ENCODE measurements at places on chromosomes 7 and 10. TPM values are rescaled to one million over a fixed set of nuclear protein-coding genes. Genes with fewer than 3 reads are reported as not detected.

The BBS9 gene
- 12.8 TPM for total RNA-seq

The AGAP3 gene
- 52.1 TPM for total RNA-seq

The CYP2C19 gene
- not detected for total RNA-seq

The RNLS gene
- 7.1 TPM for total RNA-seq

The TSPAN13 gene
- 24.6 TPM for total RNA-seq

The TMEM213 gene
- total RNA-seq = not detected

The CRYGN gene
- not detected for total RNA-seq

The PKD2L1 gene
- not detected for total RNA-seq

The LDB3 gene
- not detected for total RNA-seq

The ADAM22 gene
- total RNA-seq = 1.5 TPM

The SP4 gene
- total RNA-seq = 5.1 TPM

GRCh38 chr10:70652761-70653657 is 19.3 kb upstream of the ADAMTS14 start:
- no peak for DNase-seq

GRCh38 chr10:114779803-114780576 is 41.6 kb upstream of the FHIP2A start:
- peak; percentile 65 for DNase-seq

DNA sequence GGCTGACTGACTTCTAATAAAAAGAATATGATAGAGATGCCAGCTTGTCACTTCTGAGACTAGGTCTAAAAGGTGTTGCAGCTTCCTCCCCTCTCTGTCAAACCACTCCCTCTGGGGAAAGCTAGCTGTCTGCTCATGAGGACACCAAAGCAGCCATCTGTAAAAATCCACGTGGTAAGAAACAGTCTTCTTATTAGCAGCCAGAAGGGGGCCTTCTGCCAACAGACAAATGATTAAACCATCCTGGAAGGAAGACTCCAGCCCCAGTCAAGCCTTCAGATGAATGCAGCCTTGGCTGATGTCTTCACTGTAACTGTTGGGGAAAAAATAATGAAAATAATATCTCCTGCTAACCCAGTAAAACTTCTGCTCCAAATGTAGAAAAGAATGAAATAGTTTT is 41.9 kb upstream of the DAGLB start:
- DNase-seq = no peak

GRCh38 chr7:16652888-16653287 is 6.9 kb downstream of the BZW2 start:
- DNase-seq = no peak

DNA sequence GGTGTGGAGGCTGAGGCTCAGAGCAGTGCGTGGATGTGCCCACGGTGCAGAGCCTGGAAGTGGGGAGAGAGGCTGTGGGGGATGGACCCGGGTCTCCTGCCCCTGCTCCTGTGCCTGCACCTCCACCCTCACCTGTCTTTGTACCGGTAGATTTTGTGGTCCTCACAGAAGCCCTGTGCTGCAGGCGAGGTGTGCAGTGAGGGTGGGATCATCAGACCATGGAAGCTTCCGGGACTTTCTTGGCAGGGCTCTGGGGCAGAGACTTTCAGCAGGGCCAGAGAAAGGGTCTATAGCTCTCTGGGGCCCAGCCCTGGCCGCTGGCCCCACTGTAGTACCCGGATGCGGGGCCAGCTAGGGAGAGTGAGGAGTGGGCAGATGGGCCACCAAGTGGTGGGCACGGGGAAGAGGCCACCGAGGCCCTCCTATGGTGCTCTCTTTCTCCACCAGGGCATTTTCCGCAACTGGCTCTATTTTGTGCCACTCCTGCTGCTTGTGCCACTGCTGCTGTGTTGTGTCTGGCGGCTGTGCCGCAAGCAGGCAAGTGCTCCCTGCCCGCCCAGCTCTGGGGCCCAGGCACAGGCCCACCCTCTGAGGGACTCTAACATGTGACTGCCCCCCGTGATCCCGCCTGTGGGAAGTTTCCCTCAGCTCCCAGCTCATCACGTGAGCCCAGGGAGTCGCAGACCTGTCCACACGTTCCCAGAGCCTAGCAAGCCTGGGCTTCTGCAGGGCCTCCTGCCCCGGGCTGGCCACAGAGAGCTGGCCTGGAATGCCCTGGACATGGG is 22.1 kb downstream of the ANTXRL start:
- DNase-seq = no peak

GRCh38 chr7:63899691-63900393 is 98.8 kb upstream of the ZNF722 start:
- DNase-seq = no peak

GRCh38 chr10:13834581-13835286 is 248.0 kb downstream of the PRPF18 start:
- DNase-seq = peak; percentile 80

DNA sequence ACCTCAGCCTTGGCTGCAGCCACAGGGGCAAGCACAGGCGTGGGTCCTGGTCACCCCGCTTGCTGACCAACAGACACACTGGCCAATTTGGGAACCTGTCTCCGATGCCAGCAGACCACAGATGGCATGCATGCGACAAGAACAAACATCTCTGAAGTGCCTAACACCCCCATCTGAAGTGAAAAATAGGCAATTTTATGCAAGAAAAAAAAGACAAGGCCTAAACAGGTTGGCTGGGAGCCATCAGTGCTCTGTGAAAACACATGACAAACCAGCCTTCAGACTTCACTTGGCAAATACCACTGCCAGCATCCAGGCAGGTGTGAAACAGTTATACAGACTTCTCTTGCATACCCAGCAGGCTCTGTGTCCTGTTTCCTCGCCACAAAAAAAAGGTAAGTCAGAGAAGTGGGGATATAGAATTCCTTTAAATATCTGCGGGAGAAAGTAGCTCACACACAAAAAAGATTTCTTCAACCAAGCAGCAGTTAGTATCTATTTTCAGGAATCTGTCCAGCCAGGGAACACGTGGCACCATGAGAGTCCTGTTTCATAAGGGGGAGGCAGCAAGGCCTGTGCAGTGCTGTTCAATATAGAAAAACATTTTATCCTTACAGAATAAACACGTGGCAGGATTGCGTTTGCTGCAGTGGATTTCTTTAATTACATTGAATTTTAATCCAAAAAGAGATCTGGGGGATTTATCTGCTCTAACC is 293.4 kb upstream of the MKLN1 start:
- no peak for DNase-seq

- DNase-seq = no peak
Measured at GRCh38 chr10:128738386-128738915, 612.2 kb upstream of the MKI67 start.

DNA sequence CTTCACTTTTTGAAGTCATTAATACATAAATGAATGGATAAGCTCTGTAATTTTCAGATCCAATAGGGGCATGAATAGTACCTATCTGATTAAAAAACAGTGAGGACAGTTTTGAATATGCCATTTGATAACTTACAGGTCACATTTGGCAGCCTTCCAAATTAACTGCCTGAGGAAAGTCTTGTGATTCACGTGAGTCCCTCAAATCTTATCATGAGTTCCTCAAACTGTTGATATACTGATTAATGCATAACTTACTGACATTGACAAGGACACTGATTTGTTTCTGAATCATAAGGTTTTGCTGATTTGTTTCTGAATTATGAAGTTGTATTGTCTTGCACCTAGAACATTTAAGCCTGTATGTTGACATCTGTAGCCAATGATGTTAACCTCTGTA is 55.1 kb downstream of the ANKMY2 start:
- DNase-seq = no peak

- DNase-seq = no peak
Measured at GRCh38 chr10:116704926-116705325, 37.4 kb downstream of the HSPA12A start.

DNA sequence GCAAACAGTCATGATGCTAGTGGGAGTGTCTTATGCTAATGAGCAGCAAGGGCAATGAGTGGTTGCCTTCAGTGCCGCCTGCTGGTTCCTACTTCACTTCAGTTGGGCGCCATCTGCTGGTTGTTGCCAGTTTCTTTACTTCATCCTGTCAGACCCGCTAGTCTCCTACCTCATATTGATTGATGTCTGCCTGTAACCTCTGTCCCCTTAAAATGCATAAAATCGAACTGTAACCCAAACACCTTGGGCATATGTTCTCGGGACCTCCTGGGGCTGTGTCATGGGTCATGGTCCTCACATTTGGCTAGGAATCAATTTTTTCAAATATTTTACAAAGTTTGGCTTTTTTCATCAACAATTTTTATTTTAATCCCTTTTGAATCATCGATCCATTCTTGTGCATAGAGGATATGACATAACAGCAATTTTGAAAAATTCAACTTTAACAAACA is 62.8 kb upstream of the C7orf33 start:
- peak; percentile 76 for DNase-seq

GRCh38 chr7:48421357-48421756 is 250.1 kb downstream of the ABCA13 start:
- no peak for DNase-seq

- DNase-seq = no peak
Measured at GRCh38 chr7:98214811-98215321, 3.6 kb downstream of the BHLHA15 start.

- DNase-seq = no peak
Measured at GRCh38 chr10:29106287-29106686, 182.6 kb upstream of the LYZL1 start.

DNA sequence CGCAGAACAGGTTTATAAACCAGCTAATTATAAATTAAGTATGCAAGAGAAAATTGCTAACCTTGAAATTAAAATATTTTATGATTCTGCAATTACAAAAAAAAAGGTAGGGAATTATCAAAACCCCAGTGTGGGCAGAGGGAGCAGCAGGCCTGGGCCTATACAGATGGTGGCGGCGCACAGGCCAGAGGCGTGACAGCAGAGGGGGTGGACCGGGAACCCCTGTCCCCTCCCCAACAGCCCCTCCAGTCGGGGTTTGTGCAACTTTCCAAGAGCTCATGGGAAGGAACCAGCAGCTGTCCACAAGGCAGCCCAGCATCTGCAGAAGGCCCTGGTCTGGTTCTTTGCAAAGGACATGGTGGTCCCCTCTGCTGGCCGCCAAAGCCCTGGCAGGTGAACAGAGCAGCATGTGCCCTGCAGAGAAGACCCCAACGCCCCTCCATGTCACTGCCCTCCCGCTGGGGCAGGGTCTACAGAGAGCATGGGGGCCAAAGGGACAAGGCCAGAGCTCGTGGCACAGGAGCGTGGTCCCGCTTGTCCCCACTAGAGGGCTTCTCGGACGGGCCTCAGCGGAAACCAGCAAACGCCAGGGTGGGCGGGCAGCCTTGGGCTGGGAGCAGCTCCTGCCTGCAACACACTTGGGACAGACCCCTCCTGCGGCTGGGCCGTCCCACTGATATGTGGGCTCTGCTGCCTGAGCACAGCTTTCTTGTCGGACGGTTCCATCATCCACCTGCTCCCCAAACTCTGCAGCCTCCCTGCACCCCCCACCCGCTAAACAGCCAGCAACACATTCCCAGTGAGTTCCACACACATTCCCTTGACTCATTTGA is 75.1 kb downstream of the EBF3 start:
- DNase-seq = no peak

GRCh38 chr10:3538656-3539531 is 246.1 kb downstream of the KLF6 start:
- DNase-seq = peak; percentile 97

DNA sequence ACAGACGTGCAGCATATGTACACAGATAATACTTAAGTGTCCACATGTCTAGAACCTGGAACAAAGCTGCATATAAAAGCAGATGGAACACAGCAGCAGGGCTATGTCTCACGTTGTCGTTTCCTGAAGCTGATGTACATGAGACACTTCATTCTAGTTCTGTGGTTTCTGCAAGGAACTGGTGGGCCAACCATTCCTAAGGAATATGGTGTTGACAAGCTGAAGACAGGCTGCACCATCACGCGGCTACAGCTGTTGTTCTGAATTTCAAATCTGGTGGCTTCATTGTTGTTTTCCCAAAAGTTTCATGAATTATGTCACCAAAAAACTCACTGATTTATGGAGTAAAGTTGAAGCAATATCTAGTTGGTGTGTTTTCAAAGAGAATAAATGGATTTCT is 33.7 kb downstream of the PRKAG2 start:
- DNase-seq = no peak

GRCh38 chr10:11091517-11092102 is 73.9 kb downstream of the CELF2 start:
- DNase-seq = no peak

DNA sequence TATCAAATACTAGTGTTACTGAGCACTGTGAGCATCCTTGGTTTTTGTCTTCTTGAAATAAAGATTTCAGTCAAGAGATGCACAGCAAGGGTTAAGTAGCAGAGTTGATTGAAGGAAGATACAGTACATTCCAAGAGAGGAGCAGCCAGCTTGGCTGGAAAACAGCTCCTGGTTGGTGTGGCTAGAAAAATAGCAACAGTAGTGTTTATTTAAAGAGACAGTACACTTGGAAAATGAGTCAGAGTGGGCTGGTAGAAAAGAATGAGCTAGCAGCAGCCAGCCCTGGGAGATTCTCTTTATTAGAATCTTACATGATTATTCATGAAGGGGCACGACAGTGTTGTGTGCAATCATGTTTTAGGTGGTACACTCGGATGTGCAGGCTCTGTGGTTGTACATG is 1016.4 kb upstream of the SORCS1 start:
- DNase-seq = no peak

- no peak for DNase-seq
Measured at GRCh38 chr10:64036321-64036930, 515.2 kb downstream of the REEP3 start.

DNA sequence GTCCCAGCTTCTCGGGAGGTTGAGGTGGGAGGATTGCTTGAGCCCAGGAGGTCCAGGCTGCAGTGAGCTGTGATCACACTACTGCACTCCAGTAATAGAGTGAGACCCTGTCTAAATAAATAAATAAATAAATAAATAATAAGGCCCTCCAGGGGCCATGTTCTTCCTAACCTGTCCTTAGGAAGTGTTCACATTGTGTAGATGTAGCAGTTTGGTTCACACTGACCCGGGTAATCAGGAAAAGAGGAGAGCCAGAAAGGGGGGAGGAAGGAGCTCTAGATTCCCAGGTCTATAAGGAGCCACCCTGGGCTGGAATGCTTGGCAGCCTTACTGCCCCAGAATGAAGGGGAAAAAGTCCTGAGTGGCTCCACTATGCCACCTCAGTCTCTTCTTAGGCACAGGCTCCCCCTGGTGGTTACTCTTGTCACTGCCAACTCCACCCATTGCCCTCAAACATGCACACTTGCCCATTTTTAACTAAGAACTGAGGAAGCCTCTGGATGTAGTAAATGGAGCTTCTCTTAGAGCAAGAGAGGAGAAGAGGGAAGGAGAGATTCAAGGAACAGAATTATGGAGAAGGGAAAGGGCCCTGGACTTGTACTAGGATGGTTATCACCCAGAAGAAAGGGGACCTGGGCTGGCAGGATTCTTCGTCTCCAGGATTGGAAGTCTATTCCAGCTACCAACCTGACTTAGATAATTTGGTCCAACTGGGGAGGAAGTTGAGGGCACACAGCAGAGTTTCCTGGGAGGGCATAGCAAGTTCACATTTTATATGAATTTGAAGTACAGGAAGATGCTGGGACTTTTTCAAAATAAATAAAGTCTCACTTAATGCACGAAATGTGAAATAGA is 7.8 kb downstream of the HPS6 start:
- peak; percentile 45 for DNase-seq

GRCh38 chr10:80202934-80203834 is 2.2 kb downstream of the ANXA11 start:
- DNase-seq = peak; percentile 41

GRCh38 chr7:114862406-114862805 is 59.5 kb upstream of the MDFIC start:
- DNase-seq = no peak
